ENCODE measurements at places on chromosomes 12 and 14.

GRCh38 chr12:6241495-6241894 lies 41.3 kb downstream of the CD9 start:
- DNase-seq: no peak

GRCh38 chr12:51779876-51780275 lies 68.6 kb downstream of the FIGNL2 start:
- DNase-seq: no peak

DNA sequence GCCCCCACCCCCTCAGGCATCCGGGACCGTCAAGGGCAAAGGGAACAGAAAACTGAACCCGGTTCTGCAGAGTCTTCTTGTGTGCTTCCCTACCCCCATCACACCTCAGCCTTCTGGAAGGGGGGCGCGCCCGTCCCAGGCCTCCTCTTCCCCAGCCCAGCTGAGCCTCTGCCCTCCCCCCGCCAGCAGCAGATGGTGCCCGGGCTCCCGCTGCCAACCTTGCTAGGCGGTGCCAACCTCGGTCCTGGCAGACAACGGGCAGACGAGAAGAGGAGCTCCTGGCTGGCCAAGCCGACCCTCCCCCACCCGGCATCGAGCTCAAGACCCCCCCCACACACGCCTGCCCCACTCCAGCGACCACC lies 8.7 kb downstream of the STAC3 start:
- DNase-seq: no peak

DNA sequence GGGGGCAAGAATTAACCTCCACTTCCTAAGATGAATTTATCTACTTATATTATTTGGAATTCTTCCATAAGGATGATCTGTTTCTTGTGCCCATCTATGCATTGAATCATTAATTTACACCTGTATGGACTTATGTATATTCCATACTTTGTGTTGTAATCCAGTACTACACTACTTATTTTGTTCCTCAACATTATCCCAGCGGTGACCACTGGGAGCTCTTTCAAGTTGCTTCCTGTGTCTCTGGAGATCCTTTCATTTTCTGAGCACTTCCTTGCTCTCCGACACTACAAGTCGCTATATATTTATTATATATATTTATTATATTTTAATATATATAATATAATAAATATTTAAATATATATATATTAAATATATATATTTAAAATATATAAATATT lies 54.9 kb upstream of the SCN8A start:
- DNase-seq: no peak

DNA sequence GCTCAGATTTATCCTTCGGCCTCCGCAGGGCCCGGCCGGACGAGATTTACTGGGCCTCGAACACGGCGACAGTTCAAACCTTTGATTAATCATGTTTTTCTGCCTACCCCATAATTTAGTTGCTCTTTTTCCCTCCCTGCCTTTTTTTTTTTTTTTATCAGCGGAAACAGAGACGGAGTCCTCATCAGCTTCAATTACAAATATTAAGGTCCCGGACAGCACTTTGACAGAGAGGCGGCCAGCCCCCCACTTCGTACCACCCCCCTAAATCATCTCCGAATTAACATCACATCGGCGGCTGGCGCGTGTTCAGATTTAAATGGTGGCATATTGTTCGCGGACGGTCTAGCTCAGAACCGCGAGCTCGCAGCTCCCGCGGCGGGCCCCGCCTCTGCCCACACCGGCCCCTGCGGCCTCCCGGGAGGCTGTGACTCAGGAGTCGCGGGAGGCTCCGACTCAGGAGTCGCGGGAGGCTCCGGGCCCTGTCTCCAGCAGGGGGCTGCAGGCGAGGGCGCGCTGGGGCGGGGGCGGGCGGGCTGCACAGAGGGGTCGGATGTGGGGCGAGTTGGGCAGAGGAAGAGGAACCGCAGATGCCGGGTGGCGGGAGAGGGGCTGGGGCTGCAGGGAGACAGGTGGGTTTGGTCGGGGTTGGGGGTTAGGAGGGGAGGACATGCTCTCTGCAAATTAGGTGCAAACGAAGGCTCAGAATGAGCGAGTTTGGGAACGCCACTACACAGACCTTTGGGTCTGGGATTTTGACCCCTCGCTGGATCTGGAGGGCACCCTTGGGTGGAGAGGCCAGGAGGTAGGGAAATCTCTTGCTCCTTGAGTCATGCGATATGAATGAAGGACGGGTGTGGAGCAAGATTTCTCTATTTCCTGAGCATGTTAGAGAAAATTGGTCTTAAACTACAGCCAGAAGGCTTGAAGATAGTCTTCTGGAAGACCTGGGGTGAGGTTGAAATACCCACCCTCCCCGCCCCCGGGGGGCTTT lies 19.6 kb upstream of the ATP5MC2 start:
- DNase-seq: peak; percentile 40

DNA sequence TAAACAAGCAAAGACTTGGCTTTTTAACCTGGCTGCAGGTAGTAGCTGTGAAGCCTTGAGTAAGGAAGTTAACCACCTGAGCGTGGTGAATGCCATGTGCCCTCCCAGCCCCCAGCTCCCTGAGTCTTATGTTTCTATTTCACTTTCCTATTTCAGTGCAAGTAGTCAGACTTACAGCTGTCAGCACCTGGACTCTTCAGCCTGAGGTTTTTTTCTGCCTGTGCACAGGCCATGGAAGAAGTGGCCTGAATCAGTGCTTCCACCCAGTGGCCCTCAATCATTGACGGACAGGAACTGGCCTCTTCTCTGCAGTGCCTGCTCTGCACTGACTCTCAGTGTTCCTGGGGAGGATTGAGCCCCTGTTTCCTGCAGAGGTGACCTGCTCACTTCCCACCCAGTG lies 796.4 kb downstream of the MED13L start:
- DNase-seq: no peak

DNA sequence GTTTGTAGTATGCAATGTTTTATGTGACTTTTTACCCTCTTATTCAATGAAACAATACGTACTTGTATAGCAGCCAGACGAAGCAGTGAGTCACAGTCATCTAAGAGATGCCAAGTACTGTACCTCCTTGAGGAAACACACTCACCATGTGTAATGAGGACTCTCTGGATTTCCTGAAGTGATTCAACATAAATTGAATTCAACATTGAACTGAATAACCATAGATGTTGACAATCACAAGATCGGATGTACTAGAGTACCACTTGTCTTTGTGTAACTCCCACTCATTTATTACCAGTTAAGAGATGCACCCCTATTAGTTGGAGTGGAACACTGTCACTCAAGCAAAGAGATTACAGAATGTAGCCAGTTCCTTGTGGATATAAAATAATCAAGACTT lies 175.2 kb upstream of the HMGA2 start:
- no peak for DNase-seq

DNA sequence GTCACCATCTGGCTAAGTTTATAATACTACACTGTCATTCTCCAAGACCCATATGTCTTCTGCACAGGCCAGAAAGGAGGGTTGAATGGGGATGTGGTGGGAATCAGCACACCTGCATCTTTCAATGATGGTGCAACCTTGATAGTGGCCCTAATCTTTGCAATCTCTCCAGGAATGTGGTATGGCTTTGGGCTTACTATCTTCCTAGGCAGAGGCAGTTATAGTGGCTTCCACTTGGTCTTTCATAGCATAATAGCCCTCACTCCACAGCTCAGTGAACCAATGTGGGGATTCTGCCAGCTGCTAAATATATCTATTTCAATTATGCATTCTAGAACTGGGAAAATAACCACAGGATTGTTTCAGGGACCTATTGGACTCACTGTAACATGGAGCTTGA lies 61.8 kb upstream of the ATP2B1 start:
- DNase-seq: no peak

DNA sequence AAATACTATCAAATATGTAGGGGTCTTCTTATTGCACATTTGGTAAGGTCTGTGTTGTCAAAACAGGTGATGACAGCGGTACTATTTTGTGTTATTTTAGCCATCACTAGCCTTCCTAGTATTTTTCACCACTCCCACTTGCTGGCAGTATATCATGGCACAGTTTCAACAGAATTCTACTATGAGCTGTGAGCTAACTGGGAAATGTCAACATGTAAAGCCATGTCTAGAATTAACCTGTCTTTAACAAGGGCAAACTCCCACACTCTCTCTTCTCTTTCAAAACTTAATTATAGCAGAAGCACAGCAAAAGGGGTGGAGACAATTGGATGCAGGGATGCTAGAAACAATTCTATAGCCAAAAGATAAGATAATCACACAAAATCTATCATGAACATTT lies 253.4 kb downstream of the PAX9 start:
- no peak for DNase-seq

DNA sequence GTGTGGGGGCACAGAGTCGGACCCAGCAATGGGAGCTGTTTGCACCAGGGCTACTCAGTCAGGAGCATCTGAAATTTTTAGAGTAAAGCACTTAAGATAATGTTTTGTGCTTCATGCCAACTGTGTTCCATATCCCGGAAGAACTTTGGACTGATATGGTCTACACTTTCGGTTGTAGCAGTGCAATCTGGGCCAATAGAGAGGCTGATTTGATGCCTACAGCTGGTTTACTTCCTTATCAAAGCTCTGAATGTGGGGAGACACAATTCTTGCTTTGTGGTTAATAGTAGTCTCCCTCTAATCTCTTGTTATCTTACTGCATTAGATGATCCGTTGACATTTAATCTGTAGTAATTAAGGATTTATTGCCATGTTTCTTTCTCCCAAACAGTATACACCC lies 7.8 kb upstream of the VDR start:
- no peak for DNase-seq

GRCh38 chr14:60356386-60356785 lies 107.4 kb downstream of the PPM1A start:
- no peak for DNase-seq

GRCh38 chr12:20602641-20603391 lies 92.3 kb upstream of the SLCO1C1 start:
- DNase-seq: no peak

- DNase-seq: no peak
Observed at GRCh38 chr14:66008631-66009030, 477.5 kb upstream of the CCDC196 start.

DNA sequence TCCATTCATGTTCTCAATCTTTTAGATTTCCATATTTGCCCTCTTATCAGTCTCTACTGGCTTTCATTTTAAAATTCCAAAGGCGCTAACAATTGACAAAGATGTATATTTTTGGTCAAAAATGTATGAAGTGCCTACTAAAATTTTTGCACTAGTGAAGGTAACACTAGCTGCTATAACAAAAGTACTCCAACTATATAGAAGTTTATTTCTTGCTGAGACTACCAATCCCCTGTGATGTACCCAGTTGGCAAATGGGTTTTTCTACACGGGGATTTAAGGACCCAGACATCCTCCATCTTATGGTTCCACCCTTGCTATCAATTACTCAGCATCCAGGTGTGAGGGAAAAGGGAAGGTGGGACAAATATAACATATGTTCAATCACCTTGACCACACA lies 75.3 kb upstream of the TSPAN8 start:
- no peak for DNase-seq

- DNase-seq: no peak
Observed at GRCh38 chr12:117165342-117165741, 24.9 kb downstream of the FBXO21 start.

GRCh38 chr14:86357876-86358275 lies 827.9 kb downstream of the FLRT2 start:
- DNase-seq: no peak

DNA sequence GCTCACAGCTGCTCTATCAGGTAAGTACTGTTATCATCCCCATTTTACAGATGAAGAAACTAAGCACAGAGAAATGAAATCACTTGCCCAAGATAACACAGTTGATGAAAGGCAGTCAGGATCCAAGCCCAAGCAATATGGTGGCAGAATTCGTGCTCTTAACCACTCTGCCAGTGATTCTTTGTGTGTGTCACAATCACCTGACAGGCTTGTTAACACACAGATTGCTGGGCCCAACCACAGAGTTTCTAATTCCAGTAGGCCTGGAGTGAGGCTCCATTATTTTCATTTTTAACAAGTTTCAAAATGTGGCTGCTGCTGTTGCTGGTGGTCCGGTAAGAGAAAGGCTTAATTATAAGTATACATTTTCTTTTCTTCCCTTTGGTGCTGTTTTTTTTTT lies 134.2 kb downstream of the TGFB3 start:
- DNase-seq: no peak

GRCh38 chr12:106897981-106898901 lies 57.5 kb upstream of the TMEM263 start:
- no peak for DNase-seq

- no peak for DNase-seq
Observed at GRCh38 chr12:94147387-94147990, 888 bp upstream of the PLXNC1 start.

GRCh38 chr14:64520699-64521098 lies 16.1 kb downstream of the ZBTB1 start:
- no peak for DNase-seq

- DNase-seq: no peak
Observed at GRCh38 chr14:36317650-36318049, 2.8 kb downstream of the MBIP start.

DNA sequence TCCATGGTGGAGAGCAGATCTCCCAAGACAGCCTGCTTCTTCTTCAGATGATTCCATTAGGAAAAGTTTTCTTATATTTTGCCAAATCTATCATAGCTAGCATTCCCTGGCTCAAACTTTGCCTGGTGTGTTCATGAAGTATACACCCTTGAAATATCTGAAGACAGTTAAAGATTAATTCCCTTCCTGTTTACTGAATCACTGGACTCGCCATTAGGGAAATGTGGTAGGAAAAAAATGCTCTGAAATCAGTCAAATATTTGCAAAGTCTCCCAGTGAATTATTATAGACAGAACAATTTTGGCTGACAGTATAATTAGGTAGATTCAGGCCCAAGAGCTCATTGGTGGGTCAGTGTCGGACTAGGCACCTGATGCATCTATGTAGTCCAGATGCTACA lies 86.5 kb downstream of the PDZRN4 start:
- no peak for DNase-seq
